Stimulated activated CD8-positive, alpha-beta memory T cell treated with anti-CD3 and anti-CD28 coated beads, Interleukin-7, amount 100 ng/mL, for 4 hours (primary cell): ENCODE measurements at places on chromosomes 16 and 17.
A peak's percentile ranks its signal among the peaks of the same experiment; 100 is the strongest.

- DNase-seq = no peak
Measured at GRCh38 chr17:41581366-41582060, 5.2 kb downstream of the KRT14 start.

DNA sequence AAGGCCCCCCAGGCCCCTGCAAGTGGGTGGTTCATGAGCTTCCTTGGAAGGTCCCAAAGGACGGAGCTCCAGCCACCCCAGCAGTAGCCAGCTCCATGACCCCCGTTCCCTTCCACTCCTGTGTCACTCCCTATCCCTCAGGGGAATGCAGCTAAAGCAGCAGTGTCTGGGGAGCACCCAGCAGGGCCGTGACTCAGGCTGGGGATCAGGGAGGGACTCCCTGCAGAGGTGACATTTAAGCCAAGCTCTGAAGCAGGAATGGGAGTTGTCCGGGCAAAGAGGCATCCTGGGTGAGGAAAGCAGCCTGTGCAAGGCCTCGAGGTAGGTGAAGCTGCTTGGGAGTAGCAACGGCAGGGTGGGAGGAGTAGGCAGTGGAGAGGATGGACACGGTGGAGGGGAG lies 11.1 kb upstream of the NPTX1 start:
- DNase-seq = no peak

DNA sequence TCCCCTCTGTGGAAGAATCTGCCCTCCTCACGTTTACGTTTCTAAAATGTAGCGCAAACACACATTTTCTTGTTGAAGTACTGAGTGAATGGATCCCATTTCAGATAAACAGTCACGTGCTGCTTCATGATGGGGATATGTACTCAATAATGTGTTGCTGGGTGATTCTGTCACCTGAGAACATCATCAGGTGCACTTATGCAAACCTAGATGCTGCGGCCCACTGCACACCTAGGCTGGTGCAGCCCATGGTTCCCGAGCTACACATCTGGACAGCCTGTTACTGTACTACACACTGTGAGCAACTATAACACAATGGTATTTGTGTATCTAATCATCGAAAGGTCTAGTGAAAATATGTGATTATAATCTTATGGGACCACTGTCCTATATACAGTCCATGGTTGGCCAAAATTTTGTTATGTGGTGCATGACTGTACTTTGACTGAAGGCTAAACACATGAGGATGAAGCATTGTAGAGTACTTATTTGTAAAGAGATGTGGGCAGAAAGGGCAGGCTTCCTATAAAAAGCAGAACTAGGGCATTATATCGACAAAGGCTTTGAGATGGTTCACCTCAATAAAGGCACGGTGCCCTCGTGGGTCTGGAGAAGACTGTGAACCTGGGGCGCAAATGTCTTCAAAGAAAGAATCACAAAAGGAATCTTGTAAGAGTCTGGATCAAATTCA lies 26.3 kb downstream of the MARF1 start:
- no peak for DNase-seq

DNA sequence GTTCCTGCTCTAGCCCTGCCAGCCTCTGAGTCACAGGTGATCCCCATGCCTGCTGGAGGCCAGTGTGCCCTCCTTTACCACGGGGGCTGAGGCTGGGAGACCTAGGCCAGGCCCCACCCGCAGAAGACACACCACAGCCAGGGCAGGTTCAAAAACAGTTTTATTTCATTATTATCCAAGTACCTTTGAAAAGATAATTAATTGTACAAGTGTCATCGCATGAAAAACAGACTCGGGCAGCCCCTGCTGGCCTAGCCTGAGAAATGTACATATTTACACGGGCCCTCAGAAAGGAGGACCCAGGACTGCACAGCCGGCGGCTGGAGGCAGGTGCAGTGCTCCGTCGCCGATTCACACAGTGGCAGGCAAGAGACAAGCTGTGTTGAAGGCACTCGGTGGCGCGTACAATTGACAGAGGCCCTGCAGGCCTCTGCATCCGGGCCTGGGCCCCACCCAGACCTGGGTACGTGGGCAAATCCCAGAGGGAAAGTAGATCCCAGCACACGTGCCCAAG lies 4.4 kb downstream of the PDIA2 start:
- DNase-seq = no peak

DNA sequence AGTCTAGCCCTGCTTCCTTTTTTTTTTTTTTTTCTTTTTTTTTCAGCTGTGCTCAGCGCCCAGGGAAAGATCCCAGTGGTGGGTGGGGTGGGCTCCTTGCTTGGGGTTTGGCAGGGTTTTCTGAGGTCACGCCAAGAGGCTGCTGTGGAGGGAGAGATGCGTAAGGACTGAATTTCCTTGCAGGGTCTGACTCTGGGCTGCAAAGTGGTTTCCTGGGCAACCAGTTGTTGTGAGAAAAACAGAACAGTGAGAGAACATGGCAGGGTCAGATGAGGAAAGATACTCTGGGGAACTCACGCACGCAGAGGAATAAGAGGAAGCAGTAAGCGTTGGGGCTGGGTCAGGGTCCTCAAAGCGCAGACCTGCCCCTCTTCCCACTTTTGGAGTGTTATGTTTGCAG lies 119.5 kb downstream of the IRF8 start:
- DNase-seq = no peak

GRCh38 chr17:44207743-44208142 lies 8.1 kb upstream of the ATXN7L3 start:
- DNase-seq = no peak

- no peak for DNase-seq
Measured at GRCh38 chr16:14375132-14375491, 254.9 kb downstream of the PARN start.

GRCh38 chr16:84528322-84528721 lies 23.9 kb upstream of the MEAK7 start:
- DNase-seq = no peak

DNA sequence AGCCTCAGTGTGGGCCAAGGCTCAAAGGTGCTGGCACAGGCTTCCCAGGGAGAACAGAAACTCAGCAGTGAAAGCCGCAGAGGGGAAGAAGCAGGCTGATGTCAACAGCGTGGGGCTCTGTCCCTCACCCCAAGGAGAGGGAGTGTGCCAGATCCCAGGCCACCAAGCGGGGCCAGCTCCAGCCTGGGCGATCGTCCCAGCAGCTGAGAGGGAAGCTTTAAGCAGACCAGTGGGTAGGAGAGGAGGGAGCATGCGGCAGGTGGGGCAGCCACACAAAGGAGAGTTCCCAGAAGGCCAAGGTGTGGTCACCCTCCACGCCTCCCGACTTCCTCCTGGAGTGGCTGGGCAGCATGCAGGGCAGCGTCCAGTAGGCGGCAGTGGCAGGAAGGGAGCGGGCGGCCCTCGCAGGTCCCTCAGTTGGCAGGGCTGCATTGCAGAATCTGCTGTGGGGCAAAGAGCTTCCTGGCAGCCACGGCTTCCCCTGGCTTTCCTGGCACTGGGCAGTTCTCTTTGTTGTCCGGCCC lies 6.0 kb downstream of the SYNGR2 start:
- no peak for DNase-seq

GRCh38 chr16:19183187-19183586 lies 15.1 kb downstream of the SYT17 start:
- no peak for DNase-seq

DNA sequence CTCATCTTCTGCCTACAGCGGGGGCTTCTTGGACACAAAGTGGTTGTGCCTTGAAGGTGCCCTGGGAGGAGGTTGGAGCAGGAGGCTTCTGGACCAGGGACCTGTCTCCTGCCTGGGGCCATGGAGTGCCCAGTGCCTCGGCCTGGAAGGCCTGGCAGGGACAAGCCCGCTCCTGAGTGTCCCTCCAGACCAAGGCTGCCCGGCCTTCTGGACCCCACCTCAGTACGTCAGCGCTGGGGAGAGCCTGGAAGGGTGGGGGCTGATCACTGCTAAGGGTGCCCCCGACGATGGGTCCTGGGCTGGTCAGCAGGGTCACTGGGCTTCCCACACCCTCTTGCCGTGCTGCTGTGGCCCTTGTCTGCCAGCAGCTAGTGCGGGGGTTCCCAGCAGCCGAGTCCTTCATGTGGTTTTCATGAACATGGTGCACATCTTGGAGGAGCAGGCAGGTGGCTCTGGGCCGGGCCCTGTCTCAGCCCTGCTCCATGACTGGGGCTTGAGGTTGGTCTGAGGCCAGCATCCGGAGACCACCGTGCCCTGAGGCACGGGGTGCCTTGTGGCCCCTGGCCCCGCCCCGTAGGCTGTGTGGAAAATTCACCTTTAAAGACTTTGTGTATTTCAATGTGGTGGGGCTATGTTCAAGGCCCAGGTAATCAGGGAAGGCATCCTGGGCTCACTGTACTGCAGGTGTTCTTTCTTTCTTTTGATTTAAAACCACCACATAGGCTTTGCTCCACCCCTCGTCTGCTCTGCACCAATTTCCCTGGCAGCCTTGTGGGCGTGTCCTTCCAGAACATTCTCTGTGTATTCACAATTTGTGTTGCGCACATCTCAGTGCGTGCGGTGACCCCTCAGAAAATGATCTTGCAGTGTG lies 22.4 kb downstream of the MGRN1 start:
- DNase-seq = no peak

GRCh38 chr17:14303343-14304221 lies 2.7 kb downstream of the HS3ST3B1 start:
- DNase-seq = no peak

DNA sequence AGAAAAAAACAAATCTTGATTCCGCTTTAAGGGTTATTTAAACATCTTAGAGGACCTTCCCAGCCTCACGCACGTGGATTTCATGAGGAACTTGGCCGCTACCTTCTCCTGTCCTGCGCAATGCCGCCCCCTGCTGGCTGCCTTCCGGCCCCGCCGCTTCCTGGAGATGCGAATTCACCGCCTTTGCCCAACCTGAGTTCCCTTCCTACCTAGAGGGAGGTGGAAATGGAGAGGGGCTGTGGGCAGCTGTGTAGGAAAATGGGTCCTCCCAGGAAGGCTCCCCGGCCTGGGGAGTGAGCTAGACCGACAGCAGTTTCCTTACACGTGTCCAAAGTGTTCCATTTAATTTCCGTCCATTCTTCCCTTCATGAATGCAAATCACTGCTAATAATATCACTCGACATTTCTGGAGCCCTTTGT lies 1.0 kb upstream of the ABCC12 start:
- peak; percentile 64 for DNase-seq

DNA sequence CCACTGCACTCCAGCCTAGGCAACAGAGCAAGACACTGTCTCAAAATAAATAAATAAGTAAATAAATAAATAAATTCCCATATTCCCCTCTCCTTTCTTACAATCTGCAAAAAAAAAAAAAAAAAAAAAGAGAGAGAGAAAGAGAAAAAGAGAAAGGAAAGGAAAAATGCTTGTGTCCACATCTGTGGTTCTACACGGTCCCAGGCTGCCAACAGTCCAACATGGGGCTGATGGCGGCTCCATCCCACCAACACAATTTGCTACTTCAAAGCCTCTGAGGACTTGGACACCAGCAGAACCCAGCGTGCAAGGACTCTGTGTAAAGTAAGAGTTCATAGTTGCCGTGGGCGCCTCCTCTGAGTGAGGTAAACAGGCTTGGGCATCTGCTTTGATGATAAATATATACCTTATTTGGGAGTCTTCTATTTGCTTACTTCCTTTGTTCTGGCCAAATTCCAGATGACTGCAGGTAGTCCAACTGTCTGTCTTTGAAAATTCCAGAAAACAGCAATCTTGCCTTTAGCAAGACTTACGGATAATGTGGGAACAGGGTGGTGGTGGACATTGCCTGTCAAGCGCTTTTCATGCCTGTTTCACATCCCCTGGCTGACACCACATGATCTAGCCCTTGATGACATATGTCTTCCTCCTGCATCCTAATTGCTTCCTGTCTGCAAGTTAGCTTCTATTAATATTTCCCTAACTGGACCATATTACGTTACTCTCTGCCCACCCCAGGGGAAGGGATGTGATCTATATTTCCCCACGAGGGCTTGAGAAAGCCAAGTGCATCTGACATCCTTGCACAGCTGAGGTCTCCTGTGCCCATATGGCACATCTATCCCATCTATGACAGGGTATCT lies 10.1 kb downstream of the LITAF start:
- DNase-seq = no peak

GRCh38 chr16:28182183-28182582 lies 29.6 kb downstream of the XPO6 start:
- DNase-seq = peak; percentile 47

DNA sequence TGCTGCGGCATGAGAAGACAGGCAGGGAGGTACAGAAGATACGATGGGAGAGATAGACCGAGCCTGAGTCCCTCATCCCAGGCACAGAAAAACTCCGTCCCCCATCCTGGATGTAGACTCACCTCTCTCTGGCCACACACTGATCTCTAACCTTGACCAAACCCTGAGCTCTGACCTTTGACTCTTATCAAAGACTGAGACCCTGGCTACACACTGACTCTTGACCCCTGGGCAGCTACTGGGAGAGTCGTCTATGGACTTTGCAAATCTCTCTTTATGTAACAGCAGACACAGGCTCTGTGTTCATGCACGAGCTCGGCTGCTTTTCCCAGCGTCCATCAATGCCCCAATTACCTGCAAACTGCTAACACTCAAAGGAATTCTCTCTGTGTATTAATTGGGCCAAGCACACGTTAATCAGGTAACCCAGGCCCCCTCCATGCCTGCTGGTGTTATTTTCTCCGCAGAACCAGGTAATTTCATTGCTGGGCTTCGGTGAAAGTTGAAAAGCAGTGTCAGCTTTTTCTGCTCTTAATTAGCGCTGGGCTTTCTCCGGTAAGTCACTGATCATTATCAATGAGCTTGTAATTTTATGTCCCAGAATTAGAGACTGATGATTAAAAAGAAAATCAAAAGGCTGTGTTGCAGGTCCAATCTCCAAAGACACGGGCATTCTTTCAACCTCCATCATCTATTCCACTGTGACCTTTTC lies 179.4 kb upstream of the NLRP1 start:
- no peak for DNase-seq

DNA sequence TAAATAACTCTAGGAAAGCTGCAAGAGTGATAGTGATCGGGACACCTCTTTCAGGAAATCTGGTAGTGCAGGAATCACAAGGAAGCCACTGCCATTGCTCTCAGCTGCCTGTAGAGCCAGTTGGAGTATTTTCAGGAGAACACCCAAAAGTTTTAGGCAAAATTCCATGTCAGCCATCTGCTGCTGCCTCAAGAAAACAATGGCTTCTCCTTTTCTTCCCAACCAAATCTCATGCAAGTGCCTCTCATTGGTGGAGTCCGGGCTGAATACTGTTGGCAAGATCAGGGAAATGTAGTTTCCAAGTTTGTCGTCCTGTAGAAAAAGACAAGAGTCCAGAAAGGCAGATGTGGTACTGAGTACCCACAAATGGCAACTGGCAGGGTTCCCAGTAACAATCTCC lies 54.9 kb upstream of the TANC2 start:
- no peak for DNase-seq

DNA sequence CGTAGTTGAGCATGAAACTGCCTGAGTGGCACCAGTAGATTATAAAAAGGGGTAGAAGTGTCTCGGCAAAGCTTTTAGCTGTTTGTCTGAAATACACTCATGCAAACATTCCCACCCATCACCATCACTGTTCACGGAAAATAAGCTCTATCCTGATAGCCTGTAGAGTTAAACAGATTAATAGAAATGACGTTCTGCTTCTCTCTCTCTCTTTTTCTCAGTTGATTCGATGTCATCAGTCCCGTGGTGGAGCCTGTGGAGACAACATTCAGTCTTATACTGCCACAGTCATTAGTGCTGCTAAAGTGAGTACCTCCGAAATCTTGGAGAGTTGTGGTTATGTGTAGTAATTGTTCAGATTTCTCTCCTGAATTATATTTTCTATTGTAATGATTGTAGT lies 224.7 kb downstream of the BCAS3 start:
- no peak for DNase-seq

- DNase-seq = no peak
Measured at GRCh38 chr16:56246051-56246817, 54.9 kb downstream of the GNAO1 start.
